Posterior vena cava (tissue), 2 donors: ENCODE measurements at places on chromosomes 5 and 9.

GRCh38 chr5:164885179-164885578 is 1379.8 kb downstream of the MAT2B start:
- no peak for DNase-seq

DNA sequence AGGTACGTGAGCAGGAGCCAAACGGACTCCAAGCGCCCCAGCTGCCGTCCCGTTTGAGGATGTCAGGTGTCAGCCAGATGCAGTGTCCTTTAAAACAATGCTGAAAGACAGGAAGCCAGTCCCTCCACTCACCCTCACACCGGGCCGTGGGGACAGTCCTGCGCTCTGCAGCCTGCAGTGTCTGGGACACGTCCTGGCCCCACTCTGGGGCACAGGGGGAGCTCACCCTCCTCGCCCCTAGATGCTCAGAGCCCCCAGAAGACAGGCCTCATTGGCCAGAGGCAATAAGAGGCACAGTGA is 79.7 kb downstream of the ZNF354C start:
- DNase-seq = no peak

DNA sequence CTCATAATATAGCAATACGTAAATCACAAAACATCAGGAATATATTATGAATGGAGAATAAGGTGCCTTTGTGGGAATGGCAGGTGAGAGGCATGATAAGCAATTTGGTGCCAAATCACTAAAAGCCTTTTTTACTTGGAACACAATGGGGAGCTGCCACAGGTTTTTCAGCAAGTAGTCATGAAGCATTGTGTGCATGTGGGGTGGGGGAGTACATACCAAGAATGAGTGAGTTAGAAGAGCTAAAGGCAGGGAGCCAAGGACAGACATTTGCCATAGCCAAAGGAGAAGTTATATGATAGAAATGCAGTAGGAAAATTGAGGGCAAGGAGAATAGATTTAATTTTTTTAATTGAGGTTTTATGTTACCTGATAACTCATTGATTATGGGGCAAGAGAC is 445.0 kb upstream of the SMC2 start:
- no peak for DNase-seq

DNA sequence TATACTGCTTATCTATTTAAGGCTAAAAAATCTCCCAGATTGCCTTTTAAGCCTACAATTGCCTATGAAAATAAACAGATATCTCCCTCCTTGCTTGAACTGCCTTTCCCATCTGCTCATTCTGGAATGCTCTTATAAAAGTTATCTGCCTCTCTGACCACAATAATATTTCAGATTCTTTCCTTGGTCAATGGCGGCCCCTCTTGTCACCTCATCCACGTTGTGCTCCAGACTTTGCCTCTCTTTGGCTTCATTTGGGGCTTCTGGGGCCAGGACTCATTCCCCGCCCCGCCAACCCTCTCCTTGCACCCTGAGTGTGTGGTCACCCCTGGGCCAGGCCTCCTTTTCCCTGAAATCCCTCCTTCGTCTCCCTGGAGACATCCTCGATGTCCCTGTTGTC is 110.0 kb upstream of the RPS23 start:
- peak; percentile 87 for DNase-seq
